ENCODE measurements at places on chromosomes 11 and 22. TPM values are rescaled to one million over a fixed set of nuclear protein-coding genes. Genes with fewer than 3 reads are reported as not detected.

Gene CYP2D6
- total RNA-seq, result 0.54 TPM

Gene OR2AT4
- not detected for total RNA-seq

Gene EHF
- total RNA-seq, result 0.61 TPM

Gene CARD16
- total RNA-seq, result not detected

Gene TEAD1
- total RNA-seq, result 57.2 TPM

Gene OR52I1
- total RNA-seq, result not detected

Gene UBQLN3
- not detected for total RNA-seq

Gene RAC2
- 0.27 TPM for total RNA-seq

Gene KDELR3
- total RNA-seq, result 19.0 TPM

Gene BTG4
- total RNA-seq, result 0.22 TPM

Gene SLC22A6
- total RNA-seq, result not detected

All from A549 treated with CpdA at 1 μM for 4 hours (cell line).